Activated CD8-positive, alpha-beta memory T cell treated with anti-CD3 and anti-CD28 coated beads for 1 hour (primary cell): ENCODE measurements at places on chromosomes 3 and 15.

DNA sequence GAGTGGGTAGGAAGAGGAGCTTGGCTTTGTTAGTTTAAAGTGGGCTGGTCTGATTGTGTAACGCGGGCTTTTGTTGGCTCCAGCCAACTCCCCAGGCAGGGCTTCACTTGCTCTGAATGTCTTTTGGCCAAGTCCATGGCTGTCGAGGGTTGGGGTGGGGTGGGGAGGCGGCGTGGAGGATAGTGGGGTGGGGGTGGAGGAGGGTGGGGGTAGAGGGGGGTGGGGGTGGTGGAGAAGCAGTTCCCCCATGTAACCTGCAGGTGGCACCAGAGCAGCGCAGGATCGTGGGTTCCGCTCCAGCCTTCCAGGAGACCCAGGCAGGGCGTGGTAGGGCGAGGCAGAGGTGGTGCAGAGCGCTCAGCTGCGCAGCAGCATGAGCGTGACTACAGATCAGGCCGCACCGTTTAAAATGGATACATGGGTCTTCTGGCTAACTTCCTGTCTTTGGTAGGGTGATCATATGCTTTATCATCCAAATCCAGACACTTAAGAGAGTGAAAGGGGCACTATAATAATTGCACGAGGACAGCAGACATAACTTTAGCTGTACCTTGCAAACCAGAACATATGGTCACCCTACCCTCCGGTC lies 28.3 kb downstream of the GOLGA6A start:
- peak; percentile 29 for DNase-seq

DNA sequence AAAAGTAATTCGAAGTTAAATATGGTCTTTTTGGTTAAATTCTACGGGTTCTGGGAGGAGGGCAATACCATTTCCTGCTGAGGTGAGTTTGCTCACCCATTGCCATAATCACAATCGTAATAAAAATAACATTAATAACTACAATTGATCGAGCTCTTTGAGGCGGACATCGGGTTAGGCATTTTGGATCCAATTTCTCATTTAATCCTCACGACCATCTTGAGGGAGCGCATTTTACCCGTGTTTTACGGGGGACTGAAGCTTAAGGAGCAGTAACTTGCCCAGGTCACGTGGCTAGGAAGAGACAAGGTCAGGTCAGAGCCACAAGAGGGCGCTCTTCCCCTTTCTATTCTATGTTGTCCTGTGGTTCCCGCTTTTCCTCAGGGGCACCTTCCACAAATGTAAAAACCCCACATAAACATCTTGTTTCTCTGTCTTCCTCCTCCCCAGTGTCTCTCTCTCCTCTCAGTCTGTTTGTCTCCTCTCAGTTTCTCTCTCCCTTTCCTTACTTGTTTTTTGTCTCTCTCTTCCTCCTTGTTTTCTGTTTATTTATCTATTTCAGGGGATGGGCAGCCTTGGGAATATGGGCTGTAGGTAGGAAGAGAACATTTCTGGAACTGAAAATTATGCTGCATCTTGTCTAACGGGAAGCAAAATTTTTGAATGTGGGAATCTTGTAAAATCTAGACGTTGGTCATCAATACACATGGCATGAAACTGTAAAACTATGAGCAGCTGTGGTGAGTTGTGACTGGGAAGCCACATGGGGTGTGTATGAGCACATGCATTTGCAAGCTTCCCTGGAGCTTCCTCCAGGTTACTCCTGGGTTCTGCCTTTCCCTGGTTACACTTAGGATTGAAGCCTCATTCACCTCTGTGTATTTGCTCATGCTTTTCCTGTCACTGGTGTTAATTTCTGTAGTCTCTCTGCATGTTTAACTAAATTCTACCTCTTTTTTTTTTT lies 71.0 kb downstream of the SQOR start:
- DNase-seq, result peak; percentile 27

GRCh38 chr3:73784686-73785392 lies 160.1 kb upstream of the PDZRN3 start:
- DNase-seq, result no peak

DNA sequence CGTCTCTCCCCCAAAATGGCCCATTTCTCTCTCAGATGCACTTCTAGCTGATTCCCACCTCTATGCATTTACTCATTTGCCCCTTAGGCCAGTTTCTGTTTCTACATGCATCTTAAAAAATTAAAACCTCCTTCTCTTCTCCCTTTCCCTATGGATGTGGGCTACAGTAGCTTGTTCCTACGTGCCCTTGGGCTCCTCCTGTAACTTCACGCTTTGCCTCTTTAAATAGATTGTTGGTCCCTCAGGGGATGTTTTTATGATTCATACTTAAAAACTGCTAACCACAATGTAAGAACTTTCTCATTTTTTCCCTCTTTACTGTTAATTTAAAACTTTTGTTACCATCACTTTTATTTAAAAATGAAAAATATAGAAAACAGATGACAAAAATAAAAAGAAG lies 185.6 kb upstream of the MRPL3 start:
- DNase-seq, result no peak

DNA sequence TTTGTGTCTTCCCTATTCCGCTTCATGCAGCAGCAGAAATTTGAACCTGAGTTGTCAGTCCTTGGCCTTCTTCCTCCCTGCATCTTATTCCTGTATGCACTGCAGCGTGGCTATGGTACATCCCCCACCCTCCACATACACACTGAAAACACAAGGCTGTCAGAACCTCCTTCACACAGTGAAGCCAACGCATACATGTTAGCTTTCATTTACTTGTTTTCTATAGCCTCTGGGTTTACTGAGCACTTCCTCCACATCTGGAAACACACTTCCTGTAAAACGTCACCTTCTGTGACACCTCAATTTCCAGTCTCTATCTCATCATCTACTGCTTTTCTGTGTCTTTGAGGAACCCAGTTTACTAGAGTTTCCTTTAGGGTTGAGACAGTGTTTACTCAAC lies 47.0 kb downstream of the SUSD5 start:
- no peak for DNase-seq

DNA sequence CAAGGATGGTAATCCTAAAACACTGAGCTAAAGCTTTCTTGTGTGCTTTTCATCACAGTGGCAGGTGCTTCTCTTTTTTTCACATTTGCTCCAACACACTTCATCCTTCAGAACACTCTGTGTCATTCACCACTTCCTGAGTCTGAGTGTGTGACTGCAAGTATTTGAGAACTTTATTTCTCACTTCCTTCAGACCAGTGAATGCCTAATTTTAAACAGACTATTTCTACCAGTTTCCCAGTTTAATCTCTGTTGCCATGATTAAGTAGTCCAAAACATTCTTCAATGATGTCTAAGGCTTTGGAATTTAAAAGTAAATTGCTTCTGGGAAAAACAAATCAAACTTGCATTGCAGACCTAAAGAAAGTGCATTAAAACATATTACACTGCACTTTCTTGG lies 541.2 kb downstream of the RBMS3 start:
- no peak for DNase-seq

DNA sequence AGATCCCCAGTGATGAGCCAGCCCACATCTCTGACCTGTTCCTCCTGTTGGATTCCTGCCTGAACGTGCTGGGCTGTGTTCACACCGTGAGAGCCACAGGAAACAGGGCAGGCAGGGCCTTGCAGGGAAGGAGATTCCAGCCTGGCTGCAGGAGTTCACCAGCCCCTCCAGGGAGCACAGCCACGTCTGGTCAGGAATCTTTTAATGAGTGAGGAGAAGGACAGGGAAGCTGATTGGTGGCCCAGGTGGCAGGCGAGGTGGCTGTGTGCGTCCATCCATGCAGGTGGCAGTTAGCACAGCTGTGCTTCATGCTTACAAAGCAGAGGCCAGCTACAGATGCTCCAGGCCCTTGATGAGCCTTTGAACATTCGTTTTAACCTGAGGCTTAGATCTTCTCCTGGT lies 10.5 kb downstream of the LRRK1 start:
- DNase-seq, result no peak

DNA sequence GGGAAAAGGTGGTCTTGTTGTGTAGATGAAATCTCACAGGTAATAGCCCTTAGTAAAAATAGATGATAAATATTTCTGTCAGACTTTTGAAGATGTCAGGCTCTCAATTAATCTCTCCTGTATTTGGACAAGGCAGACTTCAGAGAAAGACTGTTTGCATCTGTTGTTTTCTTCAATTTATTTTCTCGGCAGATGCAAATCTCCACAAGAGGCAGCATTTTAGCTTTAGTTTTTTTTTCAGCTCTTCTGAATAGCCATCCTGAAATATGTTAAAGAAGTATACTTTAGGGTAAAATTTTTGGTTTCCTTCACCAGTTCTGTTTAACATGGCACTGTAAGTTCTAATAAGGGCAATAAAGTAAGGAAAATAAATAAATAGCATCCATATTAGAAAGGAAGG lies 685.1 kb downstream of the SI start:
- no peak for DNase-seq

- no peak for DNase-seq
These were observed 22.8 kb downstream of the OXSM start for GRCh38 chr3:25812644-25813043.

DNA sequence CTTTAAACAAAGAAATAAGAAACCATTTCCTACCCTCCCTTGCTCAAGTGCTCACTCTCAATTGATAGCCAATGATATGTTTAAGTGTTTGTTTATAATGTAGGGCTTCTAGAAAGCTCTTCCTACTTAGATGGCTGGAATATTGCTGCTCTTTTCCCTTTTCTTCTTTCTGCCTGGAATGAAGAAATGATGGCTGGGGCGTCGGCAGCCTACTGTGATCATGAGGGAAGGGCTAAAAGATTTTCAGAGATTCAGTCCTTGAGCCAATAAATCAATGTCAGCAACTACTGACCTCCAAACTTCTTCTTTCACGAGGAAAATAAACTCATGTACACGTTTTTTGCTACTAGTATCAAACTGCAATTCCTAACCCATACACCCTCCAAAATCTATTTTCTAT lies 2.1 kb upstream of the GPR27 start:
- no peak for DNase-seq
